ENCODE measurements at places on chromosomes 12 and 14.

GRCh38 chr12:119369907-119370546 lies 35.5 kb downstream of the CCDC60 start:
- no peak for DNase-seq

DNA sequence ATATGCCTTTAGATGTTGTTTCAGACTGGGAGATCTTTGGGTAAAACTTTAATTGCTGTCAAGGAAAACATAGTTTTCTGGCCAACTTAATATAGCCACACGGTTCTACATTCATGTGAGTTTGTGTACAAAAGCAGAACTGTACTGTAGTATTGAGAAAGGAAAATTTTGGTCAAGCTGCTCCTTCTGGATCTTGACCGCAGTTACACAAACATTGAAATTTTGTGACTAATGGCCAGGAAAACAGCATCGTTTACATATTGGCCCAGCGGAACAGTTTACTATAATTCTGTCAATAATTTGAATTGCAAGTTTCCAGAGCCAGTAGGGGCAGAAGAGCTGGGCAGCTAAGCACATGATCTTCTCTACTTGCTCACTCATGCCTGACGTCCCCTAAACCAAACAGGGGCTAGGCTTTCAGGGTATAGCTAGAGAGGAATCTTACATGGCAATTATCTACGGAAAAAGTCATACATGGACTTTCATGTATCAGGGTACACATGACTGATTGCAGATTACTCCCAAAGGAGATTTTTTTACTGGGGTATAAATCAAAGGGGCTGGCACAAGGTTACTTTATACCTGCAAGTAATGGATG lies 11.4 kb upstream of the ART4 start:
- no peak for DNase-seq

GRCh38 chr12:9719790-9720189 lies 13.1 kb downstream of the CLECL1 start:
- no peak for DNase-seq

DNA sequence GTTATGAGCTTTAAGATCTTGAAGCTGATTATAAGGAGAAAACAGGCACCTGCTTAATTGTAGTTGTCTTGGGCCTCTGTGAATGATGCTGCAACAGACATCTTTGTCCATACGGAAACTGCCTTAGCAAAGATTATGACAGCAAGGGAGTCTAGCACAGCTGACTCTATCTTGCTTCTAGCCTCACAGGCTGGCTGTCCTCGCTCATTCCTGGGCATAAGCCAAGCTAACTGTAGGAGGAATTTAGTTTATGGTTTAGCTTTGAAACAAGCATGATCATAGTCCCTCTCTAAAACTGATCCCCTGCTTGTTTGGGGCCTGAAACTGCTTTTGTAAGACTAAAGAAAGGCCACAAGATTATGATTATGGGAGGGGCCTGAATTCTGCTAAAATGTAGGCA lies 74.3 kb upstream of the C14orf132 start:
- DNase-seq: no peak

GRCh38 chr12:113950873-113951272 lies 15.3 kb downstream of the RBM19 start:
- no peak for DNase-seq

DNA sequence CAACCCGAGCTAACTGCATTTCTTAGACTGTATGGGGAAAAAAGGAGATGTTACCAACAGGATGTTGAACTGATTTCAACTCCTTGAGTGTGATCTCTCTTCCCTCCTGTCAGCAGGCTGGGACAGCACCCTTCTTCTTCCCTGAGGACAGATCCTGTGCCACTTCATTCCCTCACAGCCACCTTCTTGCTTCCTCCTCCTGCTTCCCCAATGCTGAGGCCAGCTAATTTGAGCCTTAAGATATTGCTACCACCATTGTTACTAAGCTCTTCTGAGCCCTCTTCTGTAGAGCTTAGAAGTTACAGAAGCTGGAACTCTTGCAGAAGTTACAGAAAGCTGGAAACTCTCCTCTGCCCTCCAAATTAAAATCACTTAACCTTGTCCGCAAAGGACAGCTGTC lies 88.8 kb downstream of the SPTSSA start:
- DNase-seq: no peak

DNA sequence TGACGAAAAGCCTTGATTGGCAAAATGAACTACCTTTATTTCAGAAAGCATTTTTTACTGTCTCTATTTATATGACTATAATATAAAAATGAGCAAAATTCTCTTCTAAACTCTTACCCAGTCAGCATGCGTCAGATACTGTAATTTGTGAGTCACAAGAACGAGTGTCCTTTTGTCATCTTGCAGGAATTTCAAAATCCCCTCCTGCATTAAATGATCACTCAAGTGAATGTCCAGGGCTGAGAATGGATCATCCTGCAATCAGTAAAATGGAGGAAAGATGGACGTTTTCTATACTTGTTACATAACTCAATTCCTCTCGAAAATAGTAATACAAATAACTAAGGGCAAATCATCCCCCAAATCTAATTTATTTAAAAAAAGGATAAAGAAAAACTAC lies 77.7 kb upstream of the KCNJ8 start:
- no peak for DNase-seq

DNA sequence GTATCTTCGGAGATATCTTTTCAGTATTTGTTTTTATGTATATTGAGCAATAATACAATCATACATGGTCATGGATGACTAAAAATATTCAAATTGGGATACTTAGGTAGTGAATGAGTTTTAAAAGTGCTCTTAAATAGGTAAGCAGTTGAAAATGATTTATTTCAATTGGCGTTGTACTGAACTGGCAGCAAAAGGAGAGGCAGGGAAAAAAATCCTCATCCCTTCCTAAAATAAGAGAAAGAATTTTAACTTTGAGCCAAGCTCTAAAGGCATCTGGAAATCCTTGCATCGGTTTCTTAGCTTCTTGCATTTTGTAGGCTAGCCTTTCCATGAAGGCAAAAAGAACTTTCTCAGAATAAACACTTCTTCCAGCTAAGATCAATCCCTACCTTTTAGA lies 125.2 kb downstream of the MGST1 start:
- no peak for DNase-seq

Data from nucleus accumbens (tissue), 56 donors.